OCI-M1 (cell line): ENCODE measurements at places on chromosomes 4 and X.

- no peak for DNase-seq
Observed at GRCh38 chr4:94403751-94404150, 48.0 kb upstream of the PDLIM5 start.

- no peak for DNase-seq
Observed at GRCh38 chrX:125507119-125507518, 187.4 kb downstream of the TEX13C start.

DNA sequence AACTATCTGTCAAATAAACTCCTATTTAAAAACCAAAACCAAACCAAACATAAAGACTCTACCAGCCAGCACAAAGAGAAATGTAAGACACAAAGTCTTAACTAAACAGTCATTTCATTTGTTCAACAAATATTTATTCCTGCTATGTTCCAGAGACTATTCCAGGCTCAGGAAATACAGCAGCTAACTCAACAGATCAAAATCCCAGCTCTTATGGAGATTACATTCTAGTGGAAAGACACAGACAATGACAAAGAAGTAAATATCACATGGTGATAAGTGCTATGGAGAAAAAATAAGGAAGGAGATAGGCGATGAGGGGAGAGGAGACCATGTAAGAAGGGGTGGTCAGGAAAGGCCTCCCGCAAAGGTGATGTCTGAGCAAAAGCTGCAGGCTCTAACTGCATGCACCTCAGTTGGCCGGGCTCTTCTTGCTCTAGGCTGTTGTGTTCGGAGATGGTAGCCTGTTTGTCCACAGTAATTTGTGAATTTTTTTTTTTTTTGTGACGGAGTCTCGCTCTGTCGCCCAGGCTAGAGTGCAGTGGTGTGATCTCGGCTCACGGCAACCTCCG, 15.1 kb downstream of the PPEF1 start:
- no peak for DNase-seq

- DNase-seq, result no peak
Observed at GRCh38 chrX:10171249-10171648, 14.5 kb downstream of the CLCN4 start.

GRCh38 chr4:94523617-94524016, 71.9 kb downstream of the PDLIM5 start:
- no peak for DNase-seq

DNA sequence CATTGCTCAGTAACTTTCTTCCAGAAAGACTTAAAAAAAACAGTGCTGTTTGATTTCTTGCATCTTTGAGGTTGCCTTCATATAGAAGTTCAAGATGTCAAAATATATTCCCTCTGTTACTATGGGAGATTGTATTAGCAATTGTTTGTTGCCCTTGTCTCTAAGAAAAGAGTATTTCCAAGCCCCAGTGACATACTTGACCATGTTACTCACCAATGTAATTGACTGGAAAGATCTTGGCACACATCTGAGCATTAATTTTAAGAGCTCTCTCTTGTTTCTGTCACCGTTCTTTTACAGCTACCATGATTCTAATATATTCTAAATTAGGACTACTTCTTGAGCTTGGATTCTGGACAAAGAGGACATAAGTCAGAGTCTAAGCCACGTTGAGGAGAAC, 902.7 kb upstream of the EPHA5 start:
- no peak for DNase-seq

GRCh38 chrX:33333271-33333670, 121.9 kb upstream of the DMD start:
- no peak for DNase-seq

- DNase-seq, result peak; percentile 71
Observed at GRCh38 chr4:83036991-83037665, 2.1 kb downstream of the COPS4 start.

- peak; percentile 56 for DNase-seq
Observed at GRCh38 chr4:94345266-94345665, 2.6 kb upstream of the HPGDS start.

- DNase-seq, result no peak
Observed at GRCh38 chr4:77623091-77623490, 17.5 kb downstream of the CXCL13 start.

GRCh38 chrX:29699239-29699638, 516.1 kb upstream of the MAGEB2 start:
- DNase-seq, result no peak

GRCh38 chr4:1532549-1533395, 126.5 kb upstream of the NKX1-1 start:
- no peak for DNase-seq

GRCh38 chr4:162408309-162408708, 244.5 kb upstream of the FSTL5 start:
- DNase-seq, result no peak

- DNase-seq, result no peak
Observed at GRCh38 chr4:111417521-111417920, 727.7 kb upstream of the FAM241A start.

DNA sequence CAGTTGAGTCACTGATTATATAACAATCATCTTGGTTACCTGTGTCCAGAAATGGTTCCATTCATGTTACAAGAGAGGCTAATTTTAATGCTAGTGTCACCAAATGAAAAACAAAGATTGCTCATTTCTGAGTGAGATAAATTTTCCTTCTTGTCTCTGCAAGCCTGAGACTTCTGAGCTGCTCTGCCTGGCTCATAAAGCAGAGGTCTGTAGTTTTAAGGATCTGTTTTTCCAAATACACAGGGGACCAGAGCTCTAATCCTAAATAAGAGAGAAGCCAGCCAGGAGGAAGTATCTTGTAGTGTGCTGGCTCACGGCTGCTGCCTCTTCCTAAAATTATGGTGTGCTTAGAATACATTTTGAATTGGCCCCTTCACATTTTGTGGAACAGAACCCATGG, 42.6 kb downstream of the CLDN34 start:
- no peak for DNase-seq

GRCh38 chr4:67861513-67861912, 22.3 kb downstream of the TMPRSS11D start:
- DNase-seq, result no peak

GRCh38 chrX:1466971-1467561, 14.4 kb upstream of the ASMTL start:
- peak; percentile 27 for DNase-seq

DNA sequence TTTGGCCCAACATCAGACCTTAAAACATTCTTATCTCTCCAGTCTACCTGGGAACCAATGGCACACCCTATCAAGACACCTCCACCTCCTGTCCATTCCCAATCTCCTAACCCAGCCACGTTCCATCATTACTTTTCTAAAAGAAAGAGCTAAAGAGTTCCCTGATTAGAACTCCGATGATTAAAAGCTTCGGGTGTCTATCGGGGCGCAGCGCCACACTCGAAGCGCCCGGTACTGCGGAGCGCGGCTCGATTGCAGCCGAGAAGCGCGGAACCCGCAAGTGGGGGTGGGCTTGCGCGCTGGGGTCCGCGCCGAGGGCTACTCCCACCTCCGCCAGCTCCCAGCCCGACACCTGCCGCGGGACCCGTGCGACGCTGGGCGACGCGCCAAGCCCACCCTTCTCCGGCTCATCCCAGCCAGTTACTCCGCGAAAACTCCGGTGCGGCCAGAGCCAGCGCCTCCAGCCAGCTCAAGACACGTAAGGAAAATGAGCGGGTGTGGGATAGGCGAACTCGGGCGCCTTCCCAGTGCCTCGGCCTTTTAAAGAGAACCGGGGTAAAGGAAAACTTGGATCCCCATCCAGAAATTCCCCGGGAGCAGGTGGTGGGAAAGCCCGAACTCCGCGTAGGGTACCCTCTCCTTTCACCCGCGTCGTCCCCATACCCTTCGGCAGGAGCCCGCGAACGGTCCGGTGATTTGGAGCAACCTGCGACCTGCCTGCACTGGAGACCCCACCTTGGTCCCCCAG, 593 bp downstream of the NPY1R start:
- peak; percentile 38 for DNase-seq

GRCh38 chr4:83390944-83391343, 56.3 kb upstream of the HPSE start:
- no peak for DNase-seq

DNA sequence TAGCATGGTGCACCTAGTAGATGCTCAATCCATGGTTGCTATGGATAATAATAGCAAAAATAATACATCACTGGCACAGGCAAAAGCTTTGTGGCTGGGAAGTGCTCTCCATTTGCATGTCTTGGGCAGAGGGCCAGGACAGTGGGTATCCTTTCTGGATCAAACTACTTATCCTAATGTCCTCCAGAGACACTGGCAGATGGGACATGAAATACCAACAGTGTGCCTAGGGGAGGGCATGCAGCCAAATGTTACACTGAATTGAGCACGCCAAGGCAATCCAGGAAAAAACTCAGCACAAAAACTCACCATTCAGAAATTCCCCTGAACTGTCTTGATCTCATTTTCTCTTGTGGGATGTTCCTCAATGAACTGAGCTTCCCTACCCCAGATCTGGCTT, 98.6 kb upstream of the SCML1 start:
- DNase-seq, result no peak

DNA sequence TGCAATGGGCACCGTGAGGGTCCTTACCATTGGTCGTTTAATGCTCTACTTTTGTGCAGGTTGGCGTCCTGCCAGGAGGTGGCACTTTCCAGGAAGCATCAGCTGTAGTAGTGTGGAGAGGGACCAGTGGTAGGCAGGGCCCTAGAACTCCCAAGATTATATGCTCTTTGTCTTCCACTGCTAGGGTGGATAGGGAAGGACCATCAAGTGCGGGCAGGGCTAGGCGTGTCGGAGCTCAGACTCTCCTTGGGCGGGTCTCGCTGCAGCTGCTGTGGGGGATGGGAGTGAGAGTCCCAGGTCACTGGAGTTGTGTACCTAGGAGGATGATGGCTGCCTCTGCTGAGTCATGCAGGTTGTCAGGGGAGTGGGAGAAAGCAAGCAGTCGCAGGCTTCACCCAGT, 134.7 kb downstream of the KLF8 start:
- no peak for DNase-seq

DNA sequence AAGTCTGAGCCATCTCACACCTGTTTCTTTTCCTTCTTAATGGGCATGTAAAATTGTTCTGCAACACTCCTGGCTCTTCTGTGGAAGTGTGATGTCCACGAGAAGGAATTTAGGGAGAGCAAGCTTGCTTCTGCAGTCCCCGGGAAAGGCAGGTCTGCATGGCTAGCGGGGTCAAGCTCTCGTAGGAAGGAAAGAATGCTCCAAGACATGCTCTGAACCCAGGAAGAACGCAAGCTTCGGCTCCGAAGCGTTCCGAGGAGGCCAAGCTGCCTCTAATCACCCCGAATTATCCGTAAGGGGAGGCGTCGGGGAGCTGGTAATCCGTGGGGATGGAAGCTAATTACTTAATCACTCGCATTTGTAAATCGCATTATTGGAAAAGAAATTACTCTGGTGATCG, 177.7 kb downstream of the CRLF2 start:
- no peak for DNase-seq

DNA sequence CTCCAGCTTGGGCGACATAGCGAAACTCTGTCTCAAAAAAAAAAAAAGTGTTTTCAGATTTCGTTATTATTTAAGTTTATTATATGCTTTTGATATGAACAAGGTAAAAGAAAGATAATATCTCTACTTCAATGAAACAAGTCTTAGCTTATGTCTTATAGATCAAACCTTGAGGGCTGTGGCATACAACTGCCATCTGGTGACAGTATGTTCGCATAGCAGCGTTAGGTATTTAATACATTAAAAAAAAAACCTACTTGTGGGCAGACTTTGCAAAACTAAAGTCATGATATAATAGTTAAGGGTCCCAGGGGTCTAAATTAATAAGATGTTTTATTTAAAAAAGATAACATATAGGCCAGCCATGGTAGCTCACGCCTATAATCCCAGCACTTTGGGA, 161.2 kb upstream of the AMOT start:
- no peak for DNase-seq

DNA sequence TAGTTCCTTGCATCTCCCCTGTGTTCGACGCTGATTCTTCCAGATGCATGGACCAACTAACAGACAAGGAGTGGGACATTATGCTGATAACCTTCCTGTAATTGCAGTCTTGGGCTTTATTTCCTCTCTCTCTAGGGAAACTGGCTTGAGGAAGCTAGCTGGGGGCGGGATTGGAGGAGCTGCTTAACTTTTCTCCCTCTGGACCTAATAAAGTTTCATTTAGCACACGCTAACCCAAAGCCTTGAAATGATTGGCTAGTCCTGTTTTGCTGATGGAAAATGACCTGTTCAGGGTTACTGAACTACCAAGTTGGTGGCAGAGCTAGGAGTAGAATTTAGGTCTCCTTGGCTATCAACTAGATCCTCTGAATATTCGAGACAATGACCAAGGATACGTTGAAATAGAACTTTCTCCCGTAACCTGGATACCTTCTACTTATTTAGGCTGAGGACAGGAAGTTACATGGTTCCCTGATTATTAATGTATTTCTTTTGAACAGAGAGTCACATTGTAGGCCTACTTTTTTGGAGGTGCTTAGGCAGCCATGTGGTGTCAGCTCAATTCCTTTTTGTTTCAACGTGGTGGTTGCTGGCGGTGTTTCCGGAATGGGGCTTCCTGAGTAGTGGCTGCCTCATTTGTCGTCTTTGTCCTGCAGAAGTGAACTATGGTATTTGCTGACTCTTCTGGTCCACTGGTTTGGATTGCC, 2.0 kb downstream of the PGK1 start:
- DNase-seq, result no peak

DNA sequence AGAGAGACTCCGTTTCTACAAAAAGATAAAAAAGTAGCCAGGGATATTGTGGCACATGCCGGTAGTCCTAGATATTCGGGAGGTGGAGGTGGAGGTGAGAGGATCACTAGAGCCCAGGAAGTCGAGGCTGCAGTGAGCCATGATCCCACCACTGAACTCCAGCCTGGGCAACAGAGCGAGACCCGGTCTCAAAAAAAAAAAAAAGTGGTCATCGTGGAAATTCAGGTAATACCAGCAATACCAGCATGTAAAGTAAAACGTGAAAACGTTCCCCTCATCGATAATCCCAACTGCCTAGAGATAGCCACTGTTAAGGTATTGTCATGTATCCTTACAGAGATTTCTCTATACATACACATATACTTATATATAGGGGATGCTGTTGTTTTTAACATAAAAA, 1.5 kb downstream of the MAGT1 start:
- no peak for DNase-seq

DNA sequence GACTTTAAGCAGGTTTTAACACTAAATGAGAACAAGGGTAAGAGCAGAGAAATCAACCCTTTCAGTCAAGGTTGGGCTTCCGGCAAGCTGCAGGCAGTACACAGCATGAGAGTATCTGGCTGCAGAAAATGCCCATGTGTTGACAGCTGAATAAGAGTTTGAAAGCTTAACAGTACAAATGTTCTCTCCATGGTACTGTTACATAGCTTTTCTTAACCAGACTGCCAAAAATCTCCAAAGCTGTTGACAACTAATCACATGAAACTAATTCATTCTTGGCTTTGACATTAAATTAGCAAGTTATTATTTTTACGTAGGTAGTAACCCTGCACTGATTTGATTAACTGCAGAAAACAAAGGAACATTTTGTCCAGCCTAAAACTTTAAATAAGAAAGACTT, 153.5 kb downstream of the SLC10A7 start:
- no peak for DNase-seq

DNA sequence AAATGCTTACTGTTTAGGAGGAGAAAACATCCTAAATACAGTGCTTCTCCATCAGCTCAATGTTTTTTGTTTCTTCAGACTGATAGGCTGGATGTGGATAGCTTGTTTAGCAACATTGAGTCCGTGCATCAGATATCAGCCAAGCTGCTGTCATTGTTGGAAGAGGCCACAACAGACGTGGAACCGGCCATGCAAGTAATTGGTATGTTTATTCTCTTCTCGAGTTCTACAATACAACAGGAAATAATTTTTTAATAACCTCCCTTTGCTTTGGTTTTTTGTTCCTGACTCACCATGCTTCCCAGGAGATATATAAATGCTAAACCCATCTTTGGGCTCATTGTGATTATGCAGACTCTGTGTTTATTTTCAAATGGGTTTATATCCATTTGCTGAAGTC, 60.9 kb downstream of the ARHGEF38 start:
- no peak for DNase-seq
